Stimulated activated CD8-positive, alpha-beta memory T cell treated with anti-CD3 and anti-CD28 coated beads, Interleukin-4, amount 100 ng/mL, for 1 hour (primary cell): ENCODE measurements at places on chromosomes 7 and 10.

DNA sequence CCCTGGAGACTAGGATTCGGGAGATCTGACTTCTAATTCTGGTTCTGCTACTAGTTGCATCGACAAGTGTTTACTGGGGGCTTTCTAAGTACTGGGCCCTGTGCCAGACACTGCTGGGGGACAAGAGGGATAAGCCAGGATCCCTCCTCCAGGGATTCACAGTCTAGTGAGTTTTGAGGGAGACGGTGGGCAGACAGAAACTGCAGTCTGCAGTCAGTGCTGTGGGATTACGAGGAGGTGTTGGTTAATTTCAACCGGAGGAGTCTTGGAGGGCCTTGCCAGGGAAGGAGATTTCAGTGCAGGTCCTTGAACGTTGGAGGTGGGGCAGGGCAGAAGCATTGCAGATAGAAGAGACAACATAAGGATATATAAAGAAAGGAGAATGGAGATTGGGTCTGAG lies 3.5 kb upstream of the KCNH2 start:
- DNase-seq, result no peak

DNA sequence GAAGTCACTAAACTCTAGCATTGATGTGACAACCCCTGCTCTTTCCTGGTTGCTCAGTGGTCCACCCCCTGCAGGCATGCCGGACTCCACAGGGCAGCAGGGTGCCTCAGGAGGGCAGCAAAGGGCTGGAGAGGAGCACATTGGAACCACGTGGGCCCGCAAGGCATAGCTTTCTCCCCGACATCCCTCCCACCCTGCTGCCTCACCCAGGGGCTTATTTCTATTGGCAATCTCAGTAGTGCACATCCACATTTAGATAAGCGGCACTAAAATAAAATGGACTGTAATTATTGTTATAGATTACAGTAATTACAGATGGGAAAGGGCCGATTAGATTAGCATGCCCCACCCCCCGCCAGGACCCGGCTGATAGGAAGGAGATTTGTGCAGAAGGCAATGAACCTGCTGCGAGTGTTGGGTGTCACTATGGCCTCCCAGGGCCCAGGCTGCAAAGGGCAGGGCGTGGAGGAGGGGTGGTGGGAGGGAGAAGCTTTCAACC lies 580.1 kb downstream of the GRID1 start:
- no peak for DNase-seq

- no peak for DNase-seq
Observed at GRCh38 chr10:118481871-118482270, 113.6 kb downstream of the PRLHR start.

DNA sequence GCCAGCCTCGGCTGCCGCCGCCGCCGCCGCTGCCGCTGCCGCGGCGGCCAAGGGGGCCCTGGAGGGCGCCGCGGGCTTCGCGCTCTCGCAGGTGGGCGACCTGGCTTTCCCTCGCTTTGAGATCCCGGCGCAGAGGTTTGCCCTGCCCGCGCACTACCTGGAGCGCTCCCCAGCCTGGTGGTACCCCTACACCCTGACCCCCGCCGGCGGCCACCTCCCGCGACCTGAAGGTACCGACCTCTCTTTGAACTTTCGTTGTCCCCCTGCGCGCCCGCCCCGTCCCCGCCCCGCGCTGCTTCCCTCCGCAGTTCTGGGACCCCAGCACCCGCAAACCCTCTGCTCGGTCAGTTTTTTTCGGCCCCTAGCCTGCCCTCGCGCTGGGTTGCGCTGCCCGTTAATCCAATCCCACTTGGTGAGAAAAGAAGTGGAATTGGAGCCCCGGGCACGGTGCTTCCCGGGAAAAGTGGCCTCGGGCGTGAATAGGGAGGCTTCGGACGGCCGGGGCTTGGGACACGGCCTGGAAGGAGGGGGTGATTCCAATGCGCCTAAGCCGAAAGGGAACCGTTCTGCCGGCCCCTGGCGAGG lies 543 bp downstream of the HMX3 start:
- DNase-seq, result no peak

DNA sequence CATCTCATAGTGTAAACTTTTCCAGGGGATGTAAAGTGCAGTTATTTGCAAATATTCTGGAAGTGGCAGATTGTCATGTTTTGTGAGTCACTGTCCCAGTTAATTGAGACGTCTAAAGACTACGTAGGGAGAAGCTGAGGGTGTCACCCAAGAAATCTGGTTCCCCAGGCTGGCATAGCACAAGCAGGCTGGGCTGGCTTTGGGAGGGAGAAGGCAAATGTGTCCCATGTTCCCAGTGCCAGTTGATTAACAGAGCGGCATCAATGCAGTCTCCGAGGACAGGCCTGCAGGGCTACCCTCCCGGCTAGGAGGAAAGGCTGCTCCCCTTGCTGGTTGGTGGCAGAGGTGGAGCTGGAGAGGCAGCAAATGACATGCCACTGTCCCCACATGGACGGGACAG lies 388.3 kb upstream of the MKI67 start:
- DNase-seq, result no peak

GRCh38 chr7:44477938-44478337 lies 12.5 kb downstream of the NUDCD3 start:
- DNase-seq, result no peak

DNA sequence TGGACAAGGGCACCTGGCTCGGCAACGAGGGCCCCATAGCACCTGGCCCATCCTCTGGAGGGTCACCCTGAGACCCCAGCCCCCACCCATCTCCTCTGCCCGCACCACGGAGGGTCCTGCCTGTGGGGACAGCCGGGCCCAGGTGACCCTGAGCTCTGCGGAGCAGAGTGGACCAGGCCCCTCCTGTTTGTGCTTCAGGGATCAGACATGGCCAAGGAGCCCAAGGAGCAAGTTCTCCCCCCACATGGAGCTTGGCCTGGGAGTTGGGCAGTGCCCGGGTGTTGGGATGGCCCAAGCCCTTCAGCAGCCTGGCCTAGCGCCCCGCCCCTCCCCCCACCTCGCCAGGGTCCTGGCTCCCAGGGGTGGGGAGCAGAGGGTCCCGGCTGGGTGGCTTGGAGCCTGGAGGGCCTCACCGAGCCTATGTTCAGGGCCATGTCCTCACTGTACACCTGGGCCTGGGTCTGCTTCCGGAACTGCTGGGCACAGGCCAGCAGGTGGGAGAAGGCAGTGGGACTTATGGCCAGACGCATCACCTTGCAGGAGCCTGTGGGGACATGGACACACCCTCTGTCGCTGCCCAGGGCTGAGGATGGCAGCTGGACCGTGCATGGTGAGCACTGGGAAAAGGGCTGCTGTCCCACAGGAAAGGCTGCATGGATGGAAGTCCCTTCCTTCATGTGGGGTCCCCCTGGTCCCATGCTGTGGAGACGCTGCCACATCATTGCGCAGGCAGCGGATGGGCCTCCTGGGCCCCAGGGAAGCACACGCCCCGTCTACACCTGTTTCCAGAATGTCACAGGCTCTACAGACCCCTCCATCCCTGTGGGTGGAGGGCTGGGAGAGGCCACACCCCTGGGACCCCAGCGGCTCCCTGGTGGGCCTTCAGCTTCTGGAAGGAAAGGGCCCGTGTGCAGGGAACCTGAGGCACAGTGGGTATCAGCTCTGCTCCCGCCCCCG lies 49.2 kb upstream of the NKX6-2 start:
- DNase-seq, result no peak

DNA sequence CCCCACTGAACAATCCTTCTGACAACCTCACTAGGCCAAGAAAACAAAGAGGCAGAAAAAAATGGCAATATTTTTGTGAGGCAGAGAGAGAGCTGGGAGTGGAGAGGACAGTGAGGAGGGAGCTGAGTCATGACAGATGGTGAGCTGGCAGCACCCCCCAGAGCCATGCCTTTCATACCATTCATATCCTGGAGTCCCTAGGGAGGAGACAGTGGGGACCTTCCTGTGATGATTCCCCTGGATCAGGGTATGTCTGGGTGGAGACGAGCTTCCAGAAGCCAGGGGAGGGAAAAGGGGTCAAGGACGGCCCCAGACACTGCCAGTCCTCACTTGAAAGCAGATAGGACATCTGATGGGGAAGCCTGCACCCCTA lies 160.5 kb downstream of the ADAM12 start:
- DNase-seq, result no peak

GRCh38 chr7:139422126-139422525 lies 61.3 kb downstream of the KLRG2 start:
- DNase-seq, result no peak

- DNase-seq, result no peak
Observed at GRCh38 chr7:53272081-53272480, 236.6 kb downstream of the POM121L12 start.

DNA sequence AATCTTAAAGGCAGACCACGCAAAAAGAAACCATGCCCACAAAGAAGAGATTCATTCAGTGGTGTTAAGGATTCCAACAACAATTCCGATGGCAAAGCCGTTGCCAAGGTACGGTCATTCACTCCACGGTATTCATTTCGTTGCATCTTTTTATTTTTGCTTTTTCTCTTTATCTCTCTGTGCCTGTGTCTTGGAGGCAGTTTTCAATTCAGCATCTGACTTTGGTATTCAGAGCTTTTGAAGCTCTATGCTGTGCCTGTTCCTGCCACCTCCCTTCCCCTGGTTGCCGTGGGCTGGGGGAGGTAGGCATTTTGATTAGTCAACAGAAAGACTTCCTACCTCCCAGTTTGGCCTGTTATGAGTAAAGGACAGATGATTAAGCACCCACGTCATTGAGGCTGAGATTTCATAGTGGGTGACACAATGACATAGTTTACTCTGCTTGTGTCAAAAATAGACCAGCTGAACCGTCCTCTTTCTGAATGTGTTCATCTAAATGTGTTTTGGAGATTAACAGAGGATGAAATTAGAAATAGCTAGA lies 149.5 kb downstream of the ARID5B start:
- DNase-seq, result no peak

DNA sequence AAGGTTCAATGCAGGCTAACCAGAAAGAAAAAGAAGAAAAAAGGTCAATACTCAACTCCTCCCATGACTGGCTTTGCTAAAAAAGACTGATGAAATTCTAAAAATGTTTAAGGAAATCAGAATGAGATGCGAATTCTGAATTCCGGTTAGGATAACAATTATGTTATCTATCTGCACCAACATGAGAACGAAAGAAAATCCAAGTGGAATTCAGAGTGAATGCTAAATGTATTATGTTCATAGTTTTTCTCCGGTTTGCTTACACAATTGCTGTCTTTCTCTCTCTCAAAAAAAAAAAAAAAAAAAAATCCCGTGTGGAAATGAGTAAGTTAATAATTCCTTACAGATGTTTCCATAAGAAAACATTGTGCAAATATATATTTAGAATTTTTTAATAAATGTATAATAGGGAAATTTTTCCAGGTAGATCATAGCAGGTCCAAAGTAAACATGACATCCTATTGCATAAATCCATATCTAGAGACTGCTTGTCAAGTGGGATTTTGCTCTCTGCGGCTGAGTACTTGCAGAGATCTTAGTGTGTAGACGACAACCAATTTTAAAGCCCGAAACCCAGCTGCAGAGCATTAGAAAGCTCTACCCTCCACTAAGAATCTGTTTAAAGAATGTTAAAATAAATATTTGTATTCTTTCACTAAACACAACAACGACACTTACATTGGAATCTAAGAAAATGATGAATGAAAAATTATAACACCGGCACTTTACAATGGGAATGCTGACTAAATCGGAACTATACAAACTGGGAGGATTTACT lies 104.0 kb downstream of the JAZF1 start:
- no peak for DNase-seq

GRCh38 chr7:45052011-45052410 lies 36.8 kb downstream of the NACAD start:
- DNase-seq, result no peak
